ENCODE measurements at places on chromosomes 2 and 18. TPM values are rescaled to one million over a fixed set of nuclear protein-coding genes. Genes with fewer than 3 reads are reported as not detected.
A peak's percentile ranks its signal among the peaks of the same experiment; 100 is the strongest.

GRCh38 chr2:212145121-212145520 is 393.5 kb downstream of the ERBB4 start:
- H3K4me1 ChIP-seq, result no peaks in the 10 kb centered on the region
- DNase-seq, result no peak
- no peak overlapping the region for H3K4me3 ChIP-seq
- no peaks in the 10 kb centered on the region for H3K27me3 ChIP-seq
- H3K27ac ChIP-seq, result no peak overlapping the region

GRCh38 chr2:98736464-98736889 is 5.5 kb upstream of the MGAT4A start:
- H3K4me1 ChIP-seq, result no peaks in the 10 kb centered on the region
- no peaks in the 10 kb centered on the region for H3K36me3 ChIP-seq
- DNase-seq, result no peak
- H3K27me3 ChIP-seq, result no peaks in the 10 kb centered on the region

- no peaks in the 10 kb centered on the region for H3K4me1 ChIP-seq
- no peaks in the 10 kb centered on the region for H3K36me3 ChIP-seq
- H3K4me3 ChIP-seq, result no peak overlapping the region
- H3K27ac ChIP-seq, result no peak overlapping the region
- no peaks in the 10 kb centered on the region for H3K27me3 ChIP-seq
These were observed 395.8 kb downstream of the LNPK start for GRCh38 chr2:175606010-175606841.

DNA sequence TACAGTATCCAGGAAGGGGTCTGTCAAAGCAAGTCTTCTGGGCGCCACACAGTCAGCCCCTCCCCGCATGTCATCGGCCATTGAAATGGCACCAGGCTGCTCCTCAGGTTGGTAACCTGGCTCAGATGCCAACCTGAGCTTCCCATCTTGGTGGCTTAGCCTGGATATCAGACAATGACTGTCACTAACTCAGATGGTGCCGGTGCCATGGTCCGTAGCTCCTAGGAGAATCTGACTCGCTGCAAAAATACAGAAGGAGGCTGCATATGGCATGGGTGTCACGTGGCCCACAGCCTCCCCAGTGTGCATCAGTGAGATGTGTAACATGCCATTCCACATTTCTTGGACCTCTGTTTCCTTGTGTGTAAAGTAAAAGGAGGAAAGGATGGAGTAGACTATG is 3.2 kb downstream of the NOSTRIN start:
- H3K27me3 ChIP-seq, result no peaks in the 10 kb centered on the region
- H3K4me3 ChIP-seq, result no peak overlapping the region
- DNase-seq, result no peak

GRCh38 chr18:22293417-22293816 is 124.0 kb downstream of the GATA6 start:
- no peak overlapping the region for H3K4me3 ChIP-seq
- H3K27ac ChIP-seq, result no peak overlapping the region
- no peak for DNase-seq

DNA sequence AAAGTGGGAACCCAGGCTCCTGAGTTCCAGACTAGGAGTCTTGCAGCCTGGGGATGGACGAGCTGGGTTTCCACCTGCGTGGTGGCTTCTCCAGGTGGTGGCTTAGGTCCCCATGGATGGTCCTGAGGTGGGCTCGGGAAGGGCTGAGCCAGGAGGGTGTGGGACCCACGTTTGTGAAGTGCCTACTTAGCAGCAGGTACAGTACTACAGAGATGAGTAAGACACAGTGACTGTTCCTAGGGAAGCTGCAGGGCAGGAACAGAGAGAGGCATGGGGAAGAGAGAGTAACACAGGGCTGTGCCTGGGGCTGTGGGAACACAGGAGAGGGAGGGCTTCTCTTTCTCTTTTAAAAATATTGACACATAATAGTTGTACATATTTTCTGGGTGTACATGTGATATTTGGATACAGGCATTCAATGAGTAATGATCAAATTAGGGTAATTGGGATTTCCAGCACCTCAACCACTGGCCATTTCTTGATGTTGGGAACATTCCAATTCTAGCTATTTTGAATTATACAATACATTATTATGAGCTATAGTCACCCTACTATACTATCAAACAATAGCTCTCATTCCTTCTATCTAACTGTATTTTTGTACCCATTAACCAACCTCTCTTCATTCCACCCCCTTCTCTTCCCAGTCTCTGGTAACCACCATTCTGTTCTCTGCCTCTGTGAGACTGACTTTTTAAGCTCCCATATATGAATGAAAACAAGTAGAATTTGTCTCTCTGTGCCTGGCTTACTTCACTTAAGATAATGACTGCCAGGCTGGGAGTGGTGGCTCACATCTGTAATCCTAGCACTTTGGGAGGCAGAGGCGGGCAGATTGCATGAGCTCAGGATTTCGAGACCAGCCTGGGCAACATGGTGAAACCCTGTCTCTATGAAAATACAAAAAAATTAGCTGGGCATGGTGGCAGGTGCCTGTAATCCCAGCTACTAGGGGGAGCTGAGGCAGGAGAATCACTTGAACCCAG is 15.0 kb downstream of the TOGARAM2 start:
- H3K27ac ChIP-seq, result no peak overlapping the region
- DNase-seq, result no peak
- H3K27me3 ChIP-seq, result no peaks in the 10 kb centered on the region

- no peak overlapping the region for H3K4me3 ChIP-seq
- DNase-seq, result no peak
- no peaks in the 10 kb centered on the region for H3K36me3 ChIP-seq
- H3K27ac ChIP-seq, result no peak overlapping the region
- H3K27me3 ChIP-seq, result no peaks in the 10 kb centered on the region
These were observed 187.6 kb downstream of the KCNS3 start for GRCh38 chr2:18066066-18066465.

DNA sequence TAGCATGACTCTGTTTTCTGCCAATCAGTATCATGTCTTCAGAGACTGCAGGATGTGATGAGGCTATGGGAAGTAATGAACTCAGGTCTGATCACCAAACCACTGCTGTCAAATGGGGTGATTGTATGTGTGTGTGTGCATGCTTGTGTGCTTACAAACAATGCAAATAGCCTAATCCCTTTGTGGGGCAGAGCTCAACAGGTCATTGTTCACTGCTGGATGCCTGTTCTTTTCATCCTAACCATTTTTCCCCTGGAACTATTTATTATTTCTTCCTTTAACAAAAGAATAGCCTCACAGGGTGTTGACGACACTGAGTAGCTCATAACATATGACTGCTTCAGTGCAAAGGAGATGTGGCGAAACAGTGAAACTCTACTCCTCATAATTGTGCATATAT is 55.9 kb downstream of the NXPH2 start:
- no peaks in the 10 kb centered on the region for H3K36me3 ChIP-seq
- H3K27me3 ChIP-seq, result no peaks in the 10 kb centered on the region
- H3K4me1 ChIP-seq, result no peaks in the 10 kb centered on the region
- no peak overlapping the region for H3K27ac ChIP-seq
- DNase-seq, result no peak

GRCh38 chr2:181454686-181455450 is 2.3 kb upstream of the ITGA4 start:
- H3K36me3 ChIP-seq, result no peaks in the 10 kb centered on the region
- H3K4me3 ChIP-seq, result no peak overlapping the region
- DNase-seq, result no peak

DNA sequence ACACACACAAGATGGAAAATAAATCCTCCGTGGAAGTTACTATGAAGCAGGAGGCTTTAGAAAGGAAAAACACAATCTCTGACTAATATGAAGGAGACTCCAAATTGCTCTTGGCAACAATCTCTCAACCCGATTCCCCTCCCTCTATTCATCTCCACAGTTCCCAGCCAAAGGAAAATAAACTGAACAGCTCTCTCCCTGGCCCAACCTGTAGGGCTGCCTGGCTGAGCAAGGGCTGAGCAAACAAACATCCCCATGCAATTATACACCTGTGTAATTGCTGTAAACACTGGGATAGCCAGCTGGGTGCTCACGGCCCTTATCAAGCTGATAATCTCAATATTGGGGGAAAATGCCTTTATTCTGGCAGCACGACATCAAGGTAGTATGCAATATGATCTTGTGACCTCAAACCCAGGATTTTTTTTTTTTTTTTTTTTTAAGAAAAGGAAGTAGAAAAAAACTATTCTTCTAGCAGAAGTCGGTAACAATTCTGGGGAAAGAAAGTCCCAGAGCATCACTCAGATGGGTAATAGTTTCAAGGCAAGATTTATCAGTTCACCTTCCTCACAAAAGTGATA is 203.3 kb upstream of the SMAD2 start:
- no peak for DNase-seq
- peaks cover 16% of the 10 kb centered on the region for H3K27me3 ChIP-seq
- H3K4me3 ChIP-seq, result no peak overlapping the region
- no peaks in the 10 kb centered on the region for H3K36me3 ChIP-seq
- H3K4me1 ChIP-seq, result peaks cover 23% of the 10 kb centered on the region
- H3K27ac ChIP-seq, result peak overlapping the region; percentile 76

- peaks cover 2% of the 10 kb centered on the region for H3K27me3 ChIP-seq
- H3K36me3 ChIP-seq, result no peaks in the 10 kb centered on the region
- no peak for DNase-seq
- H3K27ac ChIP-seq, result no peak overlapping the region
- no peak overlapping the region for H3K4me3 ChIP-seq
These were observed 38.9 kb upstream of the FHL2 start for GRCh38 chr2:105437708-105438103.

DNA sequence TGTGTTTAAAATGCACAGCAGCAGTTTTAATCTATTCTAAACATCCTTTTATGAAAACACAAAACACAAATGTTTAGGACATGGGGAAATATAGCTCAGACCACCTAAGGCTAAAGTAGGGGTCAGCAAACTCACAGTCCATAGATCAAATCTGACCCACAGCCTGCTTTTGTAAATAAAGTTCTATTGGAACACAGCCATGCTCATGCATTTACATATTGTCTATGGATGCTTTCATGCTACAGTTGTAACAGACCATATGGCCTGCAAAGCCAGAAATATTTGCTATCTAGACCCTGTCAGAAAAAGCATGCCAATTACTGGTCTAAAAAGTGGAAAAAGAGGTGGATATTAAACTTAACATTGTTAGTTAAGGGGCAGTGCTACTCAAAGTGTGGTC is 1105.4 kb upstream of the KLHL29 start:
- no peaks in the 10 kb centered on the region for H3K27me3 ChIP-seq
- no peak overlapping the region for H3K4me3 ChIP-seq
- peak; percentile 43 for DNase-seq
- no peaks in the 10 kb centered on the region for H3K4me1 ChIP-seq
- H3K27ac ChIP-seq, result no peak overlapping the region

DNA sequence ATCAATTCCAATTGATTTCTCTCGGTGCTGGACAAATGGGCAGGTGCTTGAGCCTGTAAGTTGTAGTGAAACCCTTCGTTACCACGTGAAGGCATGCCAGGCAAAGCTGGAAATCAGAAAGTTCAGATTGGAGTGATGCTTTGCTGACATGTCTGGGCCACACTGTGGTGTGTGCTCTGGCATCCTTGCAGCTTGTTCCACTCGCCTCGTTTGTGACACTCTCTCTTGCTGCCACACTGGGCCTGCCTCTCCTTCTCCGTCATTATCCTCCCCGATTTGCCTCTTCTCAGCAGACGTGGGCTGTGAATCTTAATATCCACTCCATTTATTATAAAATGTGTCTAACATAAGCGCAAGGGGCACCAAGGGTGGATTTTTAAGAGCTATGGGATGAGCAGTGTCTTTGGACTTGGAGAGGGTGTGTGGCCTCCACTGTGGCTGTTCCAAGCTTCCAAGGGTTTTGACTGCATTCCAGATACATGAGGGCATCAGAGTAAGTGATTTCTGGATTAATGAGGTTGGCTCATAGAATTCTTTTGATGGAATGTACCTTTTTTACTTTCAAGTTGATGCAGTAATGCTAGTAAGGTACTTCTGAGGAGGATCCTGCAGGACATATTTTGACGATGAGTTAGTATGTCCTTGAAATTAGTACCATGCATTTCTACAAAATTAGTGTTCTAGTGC is 238.8 kb downstream of the TPGS2 start:
- peaks cover under 1% of the 10 kb centered on the region for H3K36me3 ChIP-seq
- no peak for DNase-seq
- peaks cover 5% of the 10 kb centered on the region for H3K4me1 ChIP-seq
- H3K27ac ChIP-seq, result no peak overlapping the region

DNA sequence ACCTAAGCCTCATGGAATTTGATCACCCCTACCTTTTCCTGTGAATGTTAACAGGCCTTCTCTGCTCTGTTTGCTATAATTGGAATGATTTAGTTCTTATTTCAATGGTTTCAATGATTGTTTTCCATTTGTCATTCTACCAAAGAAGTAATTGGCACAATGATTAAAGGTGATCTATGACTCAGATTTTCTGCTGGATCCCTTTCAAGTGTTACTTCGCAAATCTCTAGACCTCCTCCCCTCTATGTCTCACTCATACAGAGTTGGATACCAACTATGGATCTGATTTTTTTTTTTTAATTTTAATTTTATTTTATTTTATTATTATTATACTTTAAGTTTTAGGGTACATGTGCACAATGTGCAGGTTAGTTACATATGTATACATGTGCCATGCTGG is 29.6 kb upstream of the FAM117B start:
- DNase-seq, result no peak
- no peak overlapping the region for H3K27ac ChIP-seq
- H3K4me3 ChIP-seq, result no peak overlapping the region
- no peaks in the 10 kb centered on the region for H3K36me3 ChIP-seq

DNA sequence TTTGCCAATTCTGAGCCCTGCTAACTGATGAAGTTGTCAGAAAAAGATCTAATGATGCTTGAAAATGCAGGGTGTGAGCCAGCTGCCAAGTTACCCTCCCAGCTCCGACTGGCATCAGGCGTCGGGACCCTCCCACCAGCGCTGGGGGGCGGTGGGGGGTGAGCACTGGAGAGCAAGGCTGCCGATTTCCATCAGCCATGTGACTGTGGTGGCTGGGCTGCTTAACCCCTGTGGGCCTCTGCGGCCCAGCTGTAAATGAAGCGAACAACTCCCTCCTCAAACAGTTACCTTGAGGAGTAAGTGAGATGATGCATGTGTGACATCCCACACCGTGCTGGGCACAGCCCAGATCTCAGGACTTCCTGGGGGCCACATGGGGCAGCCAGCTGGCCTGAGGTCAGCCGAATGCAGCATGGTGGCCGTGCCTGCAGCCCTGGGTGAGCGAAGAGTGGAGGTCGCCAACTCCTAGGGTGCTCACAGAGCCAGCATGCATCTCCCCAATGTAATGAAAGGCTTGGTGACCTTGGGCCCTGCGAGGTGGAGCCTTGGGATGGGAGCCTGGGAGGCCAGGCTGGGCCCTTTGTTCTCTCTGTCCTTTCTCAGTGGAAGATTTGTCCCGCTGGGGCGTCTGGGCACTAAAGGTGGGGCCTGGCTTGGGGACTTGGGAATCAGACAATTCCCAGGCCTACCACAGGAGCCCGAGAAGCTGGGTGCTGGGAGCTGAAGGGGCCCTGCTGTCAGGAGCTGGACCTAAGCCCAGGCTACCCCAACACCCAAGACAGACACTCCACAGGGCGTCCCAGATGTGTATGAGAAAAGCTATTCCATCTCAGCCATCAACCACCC is 25.1 kb downstream of the CIB4 start:
- H3K27me3 ChIP-seq, result peaks cover 9% of the 10 kb centered on the region
- DNase-seq, result peak; percentile 91
- no peaks in the 10 kb centered on the region for H3K36me3 ChIP-seq
- no peak overlapping the region for H3K27ac ChIP-seq

GRCh38 chr2:20150806-20151571 is 73.9 kb downstream of the SDC1 start:
- no peak overlapping the region for H3K4me3 ChIP-seq
- peaks cover 4% of the 10 kb centered on the region for H3K4me1 ChIP-seq
- H3K27ac ChIP-seq, result no peak overlapping the region
- no peak for DNase-seq
- H3K27me3 ChIP-seq, result peaks cover 2% of the 10 kb centered on the region

TDRD15 gene
- 0.20 TPM for total RNA-seq

RGPD5 gene
- total RNA-seq, result 38.0 TPM

ATIC gene
- 33.0 TPM for total RNA-seq

CTNNA2 gene
- total RNA-seq, result 42.4 TPM

LIMS3 gene
- total RNA-seq, result 2.6 TPM

RNF25 gene
- 41.8 TPM for total RNA-seq

ADRA2B gene
- 0.79 TPM for total RNA-seq

ITM2C gene
- total RNA-seq, result 544 TPM

LIPG gene
- 4.2 TPM for total RNA-seq
